Activated CD8-positive, alpha-beta memory T cell treated with anti-CD3 and anti-CD28 coated beads, Interleukin-2, amount 50 U/mL, for 48 hours (primary cell): ENCODE measurements at places on chromosomes 12 and 14.
A peak's percentile ranks its signal among the peaks of the same experiment; 100 is the strongest.

GRCh38 chr12:116996621-116997020, 85.9 kb downstream of the FBXW8 start:
- no peak for DNase-seq

DNA sequence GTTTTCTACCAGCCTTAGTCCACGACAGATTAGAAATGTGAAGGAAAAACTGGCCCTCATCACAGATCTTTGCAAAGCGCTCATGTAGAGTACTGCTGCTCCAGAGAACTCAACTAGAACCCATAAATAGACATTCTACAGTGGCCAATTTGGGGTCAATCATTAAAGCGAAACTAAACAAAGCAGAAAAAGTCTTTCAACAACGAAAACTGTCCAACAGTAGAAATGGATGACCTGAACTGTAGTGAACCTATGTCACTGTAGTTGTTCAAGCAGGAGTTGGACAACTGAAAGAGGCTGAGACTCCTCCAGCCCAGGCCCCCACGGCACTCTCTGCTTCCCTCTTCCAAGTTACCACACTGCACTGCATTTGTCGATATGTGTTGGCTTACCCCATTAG, 472.6 kb downstream of the BCAT1 start:
- no peak for DNase-seq

DNA sequence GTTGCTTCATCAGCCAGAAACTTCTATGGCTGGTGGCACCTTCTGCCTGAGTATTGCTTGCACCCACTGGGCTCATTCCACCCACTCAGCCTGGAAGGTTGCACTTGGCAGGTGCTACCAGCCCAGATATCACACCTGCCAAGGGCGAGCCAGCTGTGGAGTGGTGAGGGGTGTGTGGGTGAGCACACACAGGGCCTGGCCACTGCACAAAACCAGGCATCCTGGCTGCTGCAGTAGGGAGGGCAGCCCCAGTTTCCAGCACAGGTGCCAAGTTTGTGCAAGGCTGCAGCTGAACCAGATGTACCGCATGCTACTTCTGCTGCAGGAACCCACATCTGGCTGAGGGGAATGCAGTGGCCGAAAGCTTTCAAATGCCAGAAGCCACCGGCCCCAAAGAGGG, 1147.8 kb downstream of the FSCB start:
- no peak for DNase-seq

GRCh38 chr12:127803545-127803944, 463.4 kb upstream of the TMEM132C start:
- no peak for DNase-seq

DNA sequence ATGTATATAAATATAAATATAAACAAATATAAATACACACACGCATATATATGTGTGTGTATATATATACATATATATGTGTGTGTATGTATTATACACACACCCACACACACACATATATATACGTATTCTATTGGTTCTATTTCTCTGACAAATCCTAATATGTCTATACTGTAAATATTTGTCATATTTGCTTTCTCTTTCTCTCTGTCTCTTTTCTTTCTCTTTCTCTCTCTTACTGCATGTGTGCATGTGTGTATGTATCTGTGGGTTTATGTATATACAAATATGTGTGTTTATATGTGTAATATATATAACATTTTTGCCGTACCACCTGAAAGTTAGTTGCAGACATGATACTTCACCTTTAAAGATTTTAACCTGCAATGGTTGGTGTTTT, 174.2 kb upstream of the PLEKHG7 start:
- no peak for DNase-seq

- DNase-seq, result no peak
Observed at GRCh38 chr12:123091230-123092150, 59.4 kb downstream of the PITPNM2 start.

DNA sequence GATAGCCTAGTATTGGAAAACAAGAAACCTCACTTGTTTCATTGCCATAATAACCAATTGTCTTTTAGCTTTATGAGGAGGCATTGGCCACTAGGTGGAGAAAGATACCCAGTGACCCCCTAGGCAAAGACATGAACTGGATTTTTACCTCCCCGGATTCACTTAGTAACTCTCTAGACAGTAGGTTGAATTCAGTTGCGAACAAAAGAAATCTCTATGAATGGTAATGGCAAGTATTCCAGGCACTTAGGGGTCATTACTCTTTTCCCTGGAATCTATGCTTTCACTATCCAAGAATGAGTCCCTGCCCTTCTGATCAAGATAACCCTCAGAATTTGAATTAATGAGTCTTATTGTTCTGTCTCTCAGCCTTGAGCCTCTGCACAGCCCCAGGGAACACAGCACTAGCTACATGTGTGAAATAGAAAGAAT, 29.5 kb upstream of the RHOJ start:
- no peak for DNase-seq

DNA sequence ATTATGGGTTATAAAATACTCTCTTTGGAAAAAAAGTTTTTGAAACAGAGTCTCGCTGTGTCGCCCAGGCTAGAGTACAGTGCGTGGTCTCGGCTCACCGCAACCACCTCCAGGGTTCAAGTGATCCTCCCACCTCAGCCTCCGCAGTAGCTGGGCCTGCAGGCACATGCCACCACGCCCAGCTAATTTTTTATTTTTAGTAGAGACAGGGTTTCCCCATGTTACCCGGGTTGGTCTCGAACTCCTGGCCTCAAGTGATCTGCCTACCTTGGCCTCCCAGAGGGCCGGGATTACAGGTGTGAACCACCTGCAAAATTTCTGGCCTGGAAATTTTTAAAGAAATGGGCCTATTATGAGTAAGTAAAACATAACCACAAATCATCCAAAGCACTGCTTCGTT, 3.8 kb downstream of the USP15 start:
- DNase-seq, result no peak

DNA sequence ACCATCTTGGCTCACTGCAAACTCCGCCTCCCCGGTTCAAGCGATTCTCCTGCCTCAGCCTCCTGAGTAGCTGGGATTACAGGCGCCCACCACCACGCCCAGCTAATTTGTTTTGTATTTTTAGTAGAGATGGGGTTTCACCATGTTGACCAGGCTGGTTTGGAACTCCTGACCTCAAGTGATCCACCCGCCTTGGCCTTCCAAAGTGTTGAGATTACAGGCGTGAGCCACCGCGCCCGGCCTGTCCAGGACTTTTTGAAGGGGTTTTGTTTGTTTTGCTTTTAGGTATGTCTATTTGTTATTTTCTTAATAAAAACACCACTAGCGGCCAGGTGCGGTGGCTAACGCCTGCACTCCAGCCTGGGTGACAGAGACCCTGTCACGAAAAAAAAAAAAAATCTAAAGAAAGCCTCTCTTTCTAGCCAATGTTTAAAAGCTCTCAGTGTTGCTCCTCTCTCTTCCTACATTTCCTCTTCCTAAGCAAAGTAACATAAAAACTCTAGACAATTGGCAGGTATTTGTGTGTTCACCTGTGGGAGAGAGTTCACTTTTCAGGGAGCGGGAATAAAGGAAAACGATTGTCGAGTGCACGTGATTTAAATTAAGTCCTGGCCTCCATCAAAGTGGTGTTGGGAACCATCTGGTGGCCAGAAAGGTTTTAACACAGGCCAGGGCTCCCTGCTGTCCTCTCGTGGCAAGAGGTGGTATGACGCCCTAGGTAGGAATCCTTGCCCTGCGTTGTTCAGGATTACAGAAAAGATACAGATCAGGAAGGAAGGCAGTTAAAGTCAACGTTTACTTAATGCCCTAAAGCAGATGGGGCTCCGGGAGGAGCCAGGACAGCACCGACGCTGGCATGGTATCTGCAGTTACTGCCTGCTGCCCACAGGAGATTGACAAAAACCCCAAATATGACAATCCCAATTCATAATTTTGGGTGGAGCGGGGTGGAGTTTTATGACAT, 36.2 kb upstream of the ATP23 start:
- DNase-seq, result peak; percentile 87

DNA sequence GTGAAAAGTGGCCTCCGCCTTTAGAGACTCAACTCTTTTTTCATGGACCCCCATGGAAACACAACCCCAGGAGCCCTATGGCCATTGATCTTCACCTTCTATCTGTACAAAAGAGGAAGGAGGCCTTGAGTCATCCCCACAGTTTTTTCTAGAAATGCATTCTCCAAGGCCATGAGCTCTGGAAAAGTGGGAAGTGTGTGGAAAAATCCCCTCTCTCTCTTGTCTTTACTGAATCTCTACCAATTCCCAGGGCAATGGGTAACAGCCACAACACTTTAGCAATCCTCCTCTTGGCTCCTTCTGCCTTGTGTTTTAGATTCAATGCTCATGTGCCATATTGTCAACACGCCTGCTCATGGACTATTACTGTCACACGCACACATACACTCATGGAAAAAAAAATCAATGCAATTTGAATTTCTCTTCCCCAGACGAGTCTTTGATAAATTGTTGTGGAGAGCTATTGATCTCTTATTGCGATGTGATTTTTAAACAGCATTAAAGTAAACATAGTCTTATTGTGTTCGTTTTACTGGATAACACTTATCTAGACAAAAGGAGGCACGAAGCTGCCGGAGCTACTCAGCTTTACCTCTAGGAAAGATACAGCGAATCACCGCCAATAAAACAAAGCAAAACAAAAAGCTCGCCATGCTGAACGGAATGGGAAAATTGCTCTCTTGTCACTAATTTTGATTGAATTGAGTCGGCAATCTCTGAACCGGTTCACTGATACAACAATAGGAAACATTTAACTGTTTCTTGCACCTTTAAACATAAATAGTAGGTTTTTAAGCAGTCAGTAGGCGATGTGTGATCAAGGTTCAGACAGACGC, 260.3 kb downstream of the VRK1 start:
- no peak for DNase-seq

GRCh38 chr12:94046626-94047410, 101.6 kb upstream of the PLXNC1 start:
- no peak for DNase-seq

DNA sequence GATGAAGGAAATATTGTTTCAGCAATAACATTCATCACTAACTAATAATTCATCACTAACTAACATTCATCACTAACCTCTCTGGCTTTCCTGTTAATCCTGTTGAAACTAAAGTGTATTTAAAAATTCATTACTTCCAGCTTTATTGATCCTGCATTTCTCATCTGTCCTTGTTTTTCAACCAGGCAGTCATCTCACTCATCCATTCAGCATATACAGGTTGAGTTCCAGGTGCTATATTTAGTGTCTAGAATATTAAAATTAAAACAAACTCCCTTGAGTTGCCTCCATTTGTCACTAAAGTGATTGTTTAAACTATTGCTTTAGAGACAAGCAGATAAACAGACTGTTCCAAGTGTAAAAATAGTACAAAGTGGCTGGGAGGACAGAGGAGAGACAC, 58.1 kb downstream of the ATXN7L3B start:
- DNase-seq, result no peak
